Upper lobe of left lung (tissue), 6 donors: ENCODE measurements at places on chromosomes 11 and 22. TPM values are rescaled to one million over a fixed set of nuclear protein-coding genes. Genes with fewer than 3 reads are reported as not detected.

GRCh38 chr11:32353884-32354283, 81.5 kb downstream of the WT1 start:
- DNase-seq = no peak

GRCh38 chr22:33303099-33303498, 244.9 kb upstream of the SYN3 start:
- DNase-seq = no peak

DNA sequence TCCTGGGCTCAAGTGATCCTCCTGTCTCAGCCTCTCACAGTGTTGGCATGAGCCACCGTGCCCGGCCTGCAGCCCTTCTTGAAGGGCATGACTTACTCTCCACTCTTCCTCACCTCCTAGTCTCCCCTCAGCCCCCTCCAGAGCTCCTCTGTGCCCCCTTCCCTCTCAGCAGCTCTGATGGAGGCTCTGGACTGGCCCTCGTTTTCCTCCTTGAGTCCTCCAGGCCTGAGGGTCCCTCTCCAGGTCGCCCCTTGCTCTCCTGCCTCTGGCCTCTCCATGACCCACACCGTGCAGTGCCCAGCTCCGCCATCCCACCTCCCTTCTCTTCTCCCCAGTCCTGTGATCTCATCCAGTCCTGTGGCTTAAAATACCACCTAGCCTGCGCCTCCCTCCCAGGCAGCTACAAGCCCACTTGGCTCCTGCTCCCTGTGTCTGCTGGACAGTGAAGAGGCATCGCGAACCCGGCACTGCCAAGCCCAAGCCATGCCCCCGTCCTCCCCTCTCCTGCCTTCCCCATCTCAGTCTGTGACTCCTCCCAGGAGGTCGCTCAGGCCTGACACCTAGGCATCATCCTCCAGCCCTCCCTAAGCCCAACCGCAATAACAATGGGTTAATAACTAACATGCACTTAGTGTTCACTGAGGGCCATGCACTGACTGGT, 11.9 kb downstream of the KCNJ4 start:
- DNase-seq = no peak

GRCh38 chr11:1659506-1659905, 29.9 kb downstream of the KRTAP5-5 start:
- DNase-seq = peak; percentile 15

- DNase-seq = no peak
Observed at GRCh38 chr11:133921026-133921425, 35.7 kb downstream of the IGSF9B start.

DNA sequence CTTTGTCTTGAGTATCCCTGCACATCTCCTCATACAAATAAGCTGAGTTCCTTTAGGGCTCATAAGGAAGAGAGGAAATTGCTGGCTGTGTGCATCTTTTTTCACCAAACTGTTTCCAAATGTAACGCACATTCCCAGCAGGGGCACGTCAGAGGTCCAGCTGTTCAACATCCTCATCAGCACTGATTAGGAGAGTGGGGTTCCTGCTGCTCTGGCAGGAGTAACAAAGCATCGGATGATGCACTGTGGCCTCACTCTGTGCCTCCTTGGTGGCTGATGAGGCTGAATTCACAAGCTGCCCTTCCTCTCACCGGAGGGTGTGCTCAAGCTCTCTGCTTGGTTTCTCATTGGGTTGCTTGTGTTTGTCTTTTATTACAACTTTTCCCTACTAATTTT, 35.5 kb upstream of the SLC25A1 start:
- DNase-seq = no peak

GRCh38 chr22:36395055-36395849, 7.5 kb upstream of the MYH9 start:
- DNase-seq = no peak

DNA sequence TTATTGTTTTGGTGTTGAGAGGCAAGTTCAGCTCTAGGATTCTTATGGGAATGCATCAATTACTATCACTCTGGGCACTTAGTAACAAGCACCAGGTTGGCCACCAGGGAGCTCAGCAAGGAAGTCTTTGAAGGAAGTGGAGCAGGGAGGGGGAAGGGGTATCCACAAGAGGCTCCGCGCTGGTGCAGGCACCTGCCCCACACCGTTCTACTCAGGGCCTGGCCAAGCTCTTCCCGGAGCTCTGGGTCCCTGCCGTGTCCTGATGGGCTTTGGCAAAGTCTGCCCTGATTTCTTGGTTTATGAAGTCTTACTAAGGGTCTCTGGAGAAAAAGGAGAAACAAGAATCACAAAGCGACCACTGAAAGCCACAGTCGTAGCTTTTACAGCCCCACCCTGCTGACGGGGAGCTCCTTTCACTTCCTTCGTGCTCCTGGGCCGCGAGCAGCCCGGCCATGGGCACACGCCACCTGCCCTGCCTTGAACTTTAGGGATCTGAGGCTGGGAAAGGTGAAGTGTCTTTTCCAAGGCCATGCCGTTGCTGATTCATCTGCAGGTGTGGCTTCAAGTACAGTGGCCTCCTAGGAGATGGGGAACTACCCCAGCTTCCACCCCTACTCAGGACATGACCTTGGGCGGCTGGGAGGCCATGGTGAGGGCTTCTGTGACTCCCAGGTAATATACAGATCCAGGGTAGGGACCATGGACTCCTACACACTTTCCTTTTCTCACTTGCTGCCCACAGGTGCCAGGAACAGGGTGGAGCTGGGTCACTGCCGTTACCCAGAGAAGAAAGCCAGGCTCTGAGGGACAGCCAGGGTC, 15.9 kb upstream of the LRRC32 start:
- no peak for DNase-seq

GRCh38 chr11:24225501-24225900, 271.4 kb upstream of the LUZP2 start:
- DNase-seq = no peak

DNA sequence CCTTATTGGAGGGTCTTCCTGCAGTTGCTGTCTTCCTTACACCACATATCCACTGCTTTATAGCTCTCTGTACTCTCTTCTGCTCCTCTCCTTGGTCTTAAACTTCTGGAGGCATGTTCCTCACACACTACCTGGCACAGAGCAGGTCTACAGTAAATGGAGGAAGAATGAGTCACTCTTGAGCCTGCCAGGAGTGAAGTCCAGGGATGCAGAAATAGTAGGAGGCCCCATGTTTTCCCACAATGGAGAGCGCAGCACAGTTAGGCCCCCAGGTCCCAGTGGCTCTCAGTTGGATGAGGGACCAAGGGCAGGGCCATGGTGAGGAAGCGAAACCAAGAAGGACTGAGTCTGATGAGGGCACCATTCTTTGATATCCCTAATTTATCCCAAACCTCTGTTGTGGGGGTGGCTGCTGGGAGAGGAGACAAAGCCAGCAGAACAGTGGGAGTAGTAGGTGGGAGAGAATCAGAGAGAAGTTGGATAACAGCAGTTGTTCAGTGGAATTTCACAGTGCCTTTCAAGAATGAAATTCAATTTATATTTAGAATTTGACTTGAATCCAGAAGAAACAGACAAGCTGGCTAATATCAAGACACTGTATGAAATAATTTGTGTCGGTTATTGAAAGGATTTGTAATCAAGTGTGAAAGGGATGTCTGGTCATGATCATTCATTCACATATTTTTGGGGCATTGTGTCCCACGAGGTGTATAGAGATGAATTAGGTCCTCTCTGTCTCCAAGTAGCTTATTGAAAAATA, 187.8 kb downstream of the HIPK3 start:
- no peak for DNase-seq

- no peak for DNase-seq
Observed at GRCh38 chr22:29695129-29695926, 24.5 kb upstream of the CABP7 start.

DNA sequence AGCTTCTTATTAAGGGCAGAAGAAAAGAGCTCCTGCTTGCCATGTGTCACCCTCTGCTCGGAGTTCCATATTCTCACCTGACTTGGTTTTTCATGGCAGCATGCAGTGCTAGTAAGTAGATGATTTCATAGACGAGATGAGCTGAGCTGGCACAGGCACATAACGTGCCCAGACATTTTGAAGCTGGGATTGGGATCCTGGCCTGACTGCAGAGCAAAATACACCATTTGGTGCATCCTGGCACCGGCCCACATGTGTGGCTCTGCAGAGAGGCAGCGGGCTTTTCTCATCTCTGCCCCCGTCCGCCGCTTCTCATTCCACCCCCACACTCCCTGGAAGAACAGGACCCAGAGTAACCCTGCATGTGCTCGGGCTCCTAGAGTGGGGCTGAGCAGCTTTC, 24.8 kb downstream of the FAM118A start:
- no peak for DNase-seq

GRCh38 chr11:134101282-134101681, 32.4 kb downstream of the JAM3 start:
- DNase-seq = no peak

GRCh38 chr11:65802841-65803240, 16.0 kb downstream of the OVOL1 start:
- DNase-seq = no peak

The CASP4 gene
- 86.7 TPM for total RNA-seq

The KDM2A gene
- total RNA-seq = 72.4 TPM

The CCDC82 gene
- total RNA-seq = 53.7 TPM

The OR5A1 gene
- total RNA-seq = not detected

The C1QTNF6 gene
- total RNA-seq = 3.7 TPM
